ENCODE measurements at places on chromosomes 7 and 10.

DNA sequence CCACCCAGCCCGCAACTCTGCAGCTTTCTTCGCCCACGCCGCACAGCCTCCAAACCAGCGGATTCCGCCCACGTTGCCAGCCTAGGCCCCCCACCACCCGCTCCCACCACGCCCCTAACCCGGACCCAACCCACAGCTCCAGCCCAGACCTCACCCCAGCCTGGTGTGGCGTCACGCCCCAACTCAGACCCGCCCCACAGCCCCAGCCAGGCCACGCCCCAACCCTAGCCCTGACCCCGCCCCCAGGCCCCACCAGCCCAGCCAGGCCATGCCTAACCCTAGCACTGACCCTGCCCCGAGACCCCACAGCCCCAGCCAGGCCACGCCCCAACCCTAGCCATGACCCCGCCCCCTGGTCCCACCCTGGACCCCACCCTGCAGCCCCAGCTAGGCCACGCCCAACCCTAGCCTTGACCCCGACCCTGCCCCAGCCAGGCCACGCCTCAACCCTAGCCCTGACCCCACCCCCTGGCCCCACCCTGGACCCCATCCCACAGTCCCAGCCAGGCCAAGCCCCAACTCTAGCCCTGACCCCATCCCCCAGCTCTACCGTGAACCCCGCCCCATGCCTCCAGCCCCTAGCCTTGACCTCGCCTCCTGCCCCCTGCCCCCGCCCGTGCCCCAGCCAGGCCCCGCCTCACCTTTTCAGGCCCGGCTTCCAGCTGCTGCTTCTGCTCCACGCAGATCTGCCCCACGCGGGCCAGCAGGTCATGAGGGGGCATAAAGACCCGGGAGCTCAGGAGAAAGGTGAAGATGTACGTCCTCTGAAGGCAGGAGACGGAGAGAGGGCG, 64.0 kb downstream of the RASGEF1A start:
- peak; percentile 65 for DNase-seq

- DNase-seq = no peak
Observed at GRCh38 chr7:57354679-57355338, 95.2 kb upstream of the ZNF716 start.

- DNase-seq = peak; percentile 71
Observed at GRCh38 chr10:5566614-5567013, 41.9 kb downstream of the CALML3 start.

GRCh38 chr10:18793951-18794350, 134.7 kb downstream of the ARL5B start:
- DNase-seq = peak; percentile 64

- no peak for DNase-seq
Observed at GRCh38 chr10:37476285-37476684, 350.9 kb downstream of the ANKRD30A start.

DNA sequence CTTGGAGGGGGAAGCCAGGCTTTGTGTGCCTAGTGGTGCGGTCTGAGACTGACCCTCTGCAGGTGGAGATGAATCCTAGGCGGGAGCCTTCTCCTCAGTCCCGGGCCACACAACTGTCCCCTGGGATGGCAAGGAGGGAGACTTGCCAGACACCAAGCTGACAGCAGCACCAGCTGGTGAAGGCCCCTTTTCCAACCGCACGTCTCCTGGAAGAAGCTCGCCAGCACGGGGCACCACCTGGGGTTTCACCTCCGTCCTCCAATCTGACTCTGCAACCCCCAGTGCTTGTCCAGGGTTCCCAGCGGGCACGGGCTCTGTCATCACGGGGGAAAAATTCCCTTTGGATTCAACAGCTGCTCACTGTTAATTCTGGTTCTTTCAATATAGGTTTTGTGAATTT, 34.2 kb upstream of the TCERG1L start:
- DNase-seq = no peak

GRCh38 chr7:46755120-46756034, 826.5 kb downstream of the TNS3 start:
- no peak for DNase-seq

All from NCI-H146 (cell line).